ENCODE measurements at places on chromosomes 7 and 10. TPM values are rescaled to one million over a fixed set of nuclear protein-coding genes. Genes with fewer than 3 reads are reported as not detected.

- DNase-seq = no peak
Measured at GRCh38 chr7:1752771-1753563, 82.9 kb downstream of the ELFN1 start.

The TIMM23B gene
- 13.8 TPM for polyA plus RNA-seq

The MOGAT3 gene
- polyA plus RNA-seq = not detected

DNA sequence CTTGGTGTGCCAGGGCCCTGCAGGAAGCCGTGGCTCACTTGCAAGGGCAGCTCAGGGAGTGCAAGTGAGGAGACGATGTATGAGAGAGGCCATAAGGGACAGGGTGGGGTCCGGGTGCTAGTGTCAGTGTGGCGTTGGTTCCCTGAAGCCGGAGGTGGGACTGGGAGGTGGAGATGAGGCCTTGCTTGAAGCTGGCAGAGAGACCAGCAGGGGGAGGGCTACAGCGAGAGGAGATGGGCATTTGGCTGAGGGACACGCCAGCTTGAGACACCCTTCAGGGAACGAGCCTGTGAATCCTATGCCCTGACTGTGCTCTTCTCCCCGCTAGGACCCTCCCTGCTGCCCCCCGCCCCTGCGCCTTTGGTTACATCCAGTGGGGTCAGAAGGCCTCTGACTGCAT lies 529.1 kb downstream of the TCERG1L start:
- no peak for DNase-seq

DNA sequence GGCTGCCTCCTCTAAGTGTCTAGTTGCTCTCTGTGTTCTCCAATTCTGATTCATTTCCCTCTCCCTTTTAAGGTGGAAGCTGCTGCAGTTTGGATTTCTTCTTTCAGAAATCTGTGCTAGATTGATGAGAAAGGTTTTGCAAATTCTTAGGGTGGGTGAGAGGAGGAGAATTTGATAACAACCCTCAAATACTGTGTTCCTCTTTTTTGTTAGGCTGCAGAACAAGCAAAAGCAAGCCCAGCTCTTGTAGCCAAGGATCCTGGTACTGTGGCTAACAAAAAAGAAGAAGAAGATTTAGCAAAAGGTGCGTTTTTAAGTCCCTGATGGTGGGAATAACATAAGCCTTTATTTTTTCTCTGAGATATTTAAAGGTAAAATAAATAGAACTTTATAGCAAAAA lies 49.1 kb downstream of the STAM start:
- no peak for DNase-seq

The ADAMTS14 gene
- polyA plus RNA-seq = 0.30 TPM

DNA sequence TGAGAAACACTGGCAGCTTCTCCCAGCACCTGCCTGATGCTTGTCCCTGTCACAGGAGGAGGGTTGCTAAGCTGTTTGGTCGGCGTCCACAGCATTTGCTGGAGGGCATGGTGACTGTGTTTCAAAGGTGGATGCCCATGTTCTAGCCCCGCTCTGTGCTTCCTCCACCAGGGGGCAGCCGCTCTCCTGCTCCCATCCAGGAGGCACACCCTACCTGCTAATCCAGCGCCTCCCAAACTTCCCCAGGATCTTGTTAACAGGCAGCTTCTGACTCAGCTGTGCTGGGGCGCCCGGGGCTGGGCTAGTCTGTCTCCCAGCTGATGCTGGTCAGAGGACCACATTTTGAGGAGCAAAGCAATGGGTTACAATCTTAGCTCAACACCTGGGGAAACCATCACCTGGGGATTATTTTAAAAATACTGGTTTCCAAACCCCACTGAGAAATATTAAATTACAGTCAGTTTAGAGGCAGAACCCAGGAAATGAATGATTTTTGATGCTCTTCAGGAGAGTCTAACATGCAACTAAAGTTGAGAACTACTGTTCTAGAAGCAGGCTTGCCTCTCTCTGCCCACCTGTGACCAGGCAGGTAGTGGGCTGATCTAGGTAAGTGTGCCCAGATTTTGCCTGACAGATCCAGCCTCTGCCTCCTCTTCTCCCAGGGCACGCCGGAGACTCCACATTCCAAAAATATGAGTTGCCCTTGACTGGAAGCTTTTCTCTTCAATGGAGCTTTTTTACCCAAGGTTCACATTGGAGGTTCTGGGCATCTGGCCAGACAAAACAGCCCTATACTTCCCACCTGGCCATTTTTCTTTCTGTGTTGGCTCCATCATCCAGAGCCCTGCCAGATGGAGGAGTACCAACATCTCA lies 92.7 kb upstream of the GPR26 start:
- DNase-seq = no peak

The ANKRD61 gene
- polyA plus RNA-seq = 0.19 TPM

- no peak for DNase-seq
Measured at GRCh38 chr10:75654171-75654771, 222.8 kb downstream of the LRMDA start.

The NACAD gene
- polyA plus RNA-seq = 5.8 TPM

DNA sequence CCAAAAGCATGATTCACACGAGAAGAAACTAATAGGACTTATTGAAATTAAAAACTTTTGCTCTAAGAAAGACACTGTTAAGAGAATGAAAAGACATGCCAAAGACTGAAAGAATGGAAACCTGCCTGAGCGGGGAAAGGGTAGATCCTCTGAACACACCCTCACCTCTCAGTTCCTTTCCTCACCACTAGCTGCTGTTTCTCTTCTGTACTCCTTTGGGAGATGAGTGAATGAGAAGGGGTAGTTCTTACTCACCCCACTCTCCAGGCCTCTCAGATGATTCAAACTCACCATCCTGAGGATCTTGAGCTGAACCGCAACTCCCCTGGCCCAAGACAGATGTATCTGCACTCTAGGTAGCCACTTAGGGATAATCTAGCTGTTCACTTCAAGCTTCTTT lies 41.9 kb downstream of the IQUB start:
- DNase-seq = no peak

DNA sequence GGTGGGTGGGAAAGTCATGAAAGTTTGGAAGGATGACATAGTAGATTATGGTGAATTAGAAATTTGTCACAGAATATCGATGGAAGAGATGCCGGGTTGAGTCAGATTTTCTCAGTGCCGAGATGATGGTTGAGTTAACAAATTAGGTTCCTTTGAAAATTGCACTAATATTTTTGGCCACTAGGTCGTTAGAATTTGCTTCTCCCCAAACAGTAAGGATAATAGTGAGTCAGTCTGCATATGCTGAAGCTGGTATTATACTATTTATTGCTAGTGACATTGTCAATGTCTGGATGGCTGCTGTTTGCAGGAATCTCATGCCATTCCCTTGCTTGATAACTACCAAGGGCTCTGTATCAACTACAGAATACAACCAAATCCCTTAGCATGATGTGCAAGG lies 37.7 kb upstream of the MINDY3 start:
- DNase-seq = no peak
